ENCODE measurements at places on chromosomes 12 and 14.

GRCh38 chr14:86852530-86852929 is 1140.5 kb downstream of the GALC start:
- DNase-seq: no peak

GRCh38 chr14:21263284-21264024 is 5.8 kb downstream of the HNRNPC start:
- no peak for DNase-seq

DNA sequence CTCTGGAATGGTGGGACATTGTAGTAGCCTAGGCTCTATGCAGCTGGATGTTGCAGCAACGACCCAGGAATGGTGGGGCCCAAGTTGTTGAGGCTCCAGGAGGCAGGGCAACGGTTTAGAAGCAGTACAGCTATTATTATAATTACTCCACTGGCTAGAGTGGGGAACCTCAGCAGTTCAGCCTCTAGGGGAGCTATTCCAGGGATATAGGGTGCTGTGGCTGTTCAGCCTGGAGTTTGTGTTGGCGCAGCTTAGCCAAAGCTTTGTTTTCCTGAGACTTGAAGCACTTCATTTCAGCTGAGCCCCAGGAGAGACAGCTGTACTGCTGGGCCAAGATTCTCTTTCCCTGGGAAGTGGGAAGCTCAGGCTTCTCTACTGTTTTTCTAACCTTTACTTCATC is 1023.0 kb upstream of the ATXN7L3B start:
- DNase-seq: no peak

GRCh38 chr14:22492622-22493542 is 96.1 kb downstream of the DAD1 start:
- DNase-seq: no peak

DNA sequence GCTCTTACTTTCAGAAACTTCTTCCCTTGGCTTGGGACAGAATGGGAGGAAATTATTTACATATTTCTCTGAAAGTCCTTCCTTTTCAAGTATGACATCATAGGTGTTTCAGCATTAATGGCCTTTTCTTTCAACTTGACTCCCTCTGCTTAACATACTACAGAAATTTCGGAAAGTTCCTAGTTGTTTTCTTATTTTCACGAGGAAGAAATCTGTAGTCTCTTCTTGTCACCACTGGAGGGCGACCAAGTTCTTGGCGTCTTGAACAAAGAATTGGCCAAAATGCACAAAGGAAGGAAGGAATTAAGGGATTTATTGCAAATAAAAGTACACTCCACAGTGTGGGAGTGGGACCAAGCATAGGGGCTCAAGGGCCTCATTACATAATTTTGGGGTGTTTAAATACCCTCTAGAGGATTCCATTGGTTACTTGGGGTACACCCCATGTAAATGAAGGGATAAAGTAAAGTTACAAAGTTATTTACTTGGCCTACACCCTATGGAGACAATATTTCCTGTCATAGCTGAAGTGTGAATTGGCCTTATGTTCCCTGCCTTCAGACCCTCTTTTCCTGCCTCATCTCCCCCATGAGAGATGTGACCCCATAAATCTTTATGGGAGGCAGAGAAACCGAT is 70.4 kb downstream of the RPL10L start:
- DNase-seq: no peak

- no peak for DNase-seq
Observed at GRCh38 chr14:105030836-105031396, 10.0 kb upstream of the CDCA4 start.

- DNase-seq: no peak
Observed at GRCh38 chr12:119990382-119990874, 1.4 kb downstream of the BICDL1 start.

GRCh38 chr14:89000007-89000942 is 175.8 kb downstream of the TTC8 start:
- no peak for DNase-seq

- DNase-seq: no peak
Observed at GRCh38 chr12:111274777-111275176, 94.1 kb downstream of the PHETA1 start.

- no peak for DNase-seq
Observed at GRCh38 chr12:53502331-53502730, 1.2 kb downstream of the TARBP2 start.

GRCh38 chr14:88868558-88869159 is 44.2 kb downstream of the TTC8 start:
- no peak for DNase-seq

- DNase-seq: no peak
Observed at GRCh38 chr12:79619872-79620562, 70.7 kb downstream of the PAWR start.

- no peak for DNase-seq
Observed at GRCh38 chr12:34033628-34034296, 11.5 kb downstream of the ALG10 start.

- no peak for DNase-seq
Observed at GRCh38 chr12:31773867-31774266, 45.0 kb upstream of the AMN1 start.

GRCh38 chr14:24316597-24316950 is 5.3 kb downstream of the LTB4R start:
- DNase-seq: no peak

DNA sequence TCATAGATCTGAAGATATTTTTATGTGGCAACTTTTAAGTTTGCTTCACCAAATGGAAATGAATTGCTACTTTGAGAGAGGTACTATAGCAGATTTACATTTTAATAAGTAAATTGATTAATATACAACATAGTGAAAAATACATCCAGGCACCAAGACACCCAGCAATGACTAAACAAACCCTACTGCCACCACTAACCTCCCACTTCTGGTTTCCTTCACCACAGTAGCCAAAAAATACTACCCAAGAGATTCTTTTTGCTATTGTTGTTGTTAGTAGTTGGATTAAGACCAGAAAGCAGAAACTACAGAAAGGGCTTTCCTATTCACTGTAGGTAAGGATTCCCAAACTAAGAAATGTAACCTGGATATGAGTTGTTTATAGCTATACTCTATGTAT is 54.1 kb downstream of the COCH start:
- DNase-seq: peak; percentile 18

DNA sequence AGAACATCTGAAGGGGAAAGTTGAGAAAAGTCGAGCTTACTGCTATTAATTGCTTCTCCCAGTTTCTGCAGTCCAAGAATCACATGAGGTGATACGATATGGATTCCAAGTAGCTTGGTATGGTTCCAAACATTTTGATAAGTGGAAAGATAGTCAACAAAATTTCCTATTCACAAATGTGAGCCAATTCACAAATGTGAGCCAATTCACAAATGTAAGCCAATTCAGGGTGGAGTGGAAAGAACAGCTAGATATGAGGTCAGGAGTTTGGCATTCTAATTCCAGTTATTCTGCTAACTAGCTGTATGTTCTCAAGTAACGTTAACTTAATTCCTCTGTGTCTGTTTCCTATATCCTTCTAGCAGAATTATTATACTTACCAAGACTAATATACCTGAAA is 37.6 kb upstream of the DHRS4 start:
- DNase-seq: no peak

- no peak for DNase-seq
Observed at GRCh38 chr14:23171222-23171975, 12.1 kb downstream of the SLC7A8 start.

DNA sequence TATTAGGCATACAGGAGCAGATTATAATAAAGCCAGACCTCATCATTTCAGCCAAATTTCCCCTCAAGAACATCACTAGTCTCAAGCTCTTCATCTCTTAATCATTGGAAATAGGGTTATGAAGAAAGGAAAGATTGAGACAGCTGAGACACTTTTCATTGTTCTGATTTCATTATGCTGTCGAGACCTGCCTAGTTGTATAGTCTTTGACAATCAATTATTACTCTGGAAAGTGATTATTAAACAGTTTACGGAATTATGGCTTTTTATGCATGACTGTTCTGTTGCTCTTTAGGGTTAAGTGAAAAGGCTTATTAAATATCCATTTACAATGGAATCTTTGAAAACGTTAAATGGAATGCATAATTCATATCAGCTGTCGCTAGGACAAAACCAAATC is 48.3 kb downstream of the TTC6 start:
- DNase-seq: no peak
